ENCODE measurements at places on chromosomes 6 and 20.
A peak's percentile ranks its signal among the peaks of the same experiment; 100 is the strongest.

- DNase-seq = no peak
These were observed 42.3 kb downstream of the GPR63 start for GRCh38 chr6:96794980-96795379.

- no peak for DNase-seq
These were observed 80.0 kb downstream of the EPB41L2 start for GRCh38 chr6:130982941-130983456.

DNA sequence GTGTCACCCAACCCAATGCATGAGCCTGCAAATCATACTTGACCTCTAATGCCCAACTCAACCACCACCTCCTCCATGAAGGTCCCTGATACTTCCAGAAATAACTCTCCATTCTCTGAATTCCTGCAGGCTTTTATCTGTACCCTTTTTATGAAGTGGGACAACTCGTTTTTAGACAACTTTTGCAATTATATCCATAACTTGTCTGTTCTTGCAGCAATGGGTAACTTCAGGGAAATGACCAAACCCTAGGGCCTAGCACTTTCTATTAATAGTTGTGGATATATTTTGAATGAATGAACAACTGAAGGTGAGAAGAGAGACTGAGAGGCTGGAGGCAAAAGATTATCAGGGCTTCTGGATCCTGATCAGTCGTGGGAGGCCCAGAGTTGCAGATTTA lies 236.6 kb upstream of the MOCS1 start:
- no peak for DNase-seq

GRCh38 chr20:59933296-59933848 lies at the start of gene SYCP2:
TSS of gene SYCP2 (minus strand) at chr20:59933637. CDS start at chr20:59922413, 11,224 bp downstream.
- DNase-seq = peak; percentile 61

- DNase-seq = no peak
These were observed 189.4 kb downstream of the FNDC1 start for GRCh38 chr6:159358562-159358961.

DNA sequence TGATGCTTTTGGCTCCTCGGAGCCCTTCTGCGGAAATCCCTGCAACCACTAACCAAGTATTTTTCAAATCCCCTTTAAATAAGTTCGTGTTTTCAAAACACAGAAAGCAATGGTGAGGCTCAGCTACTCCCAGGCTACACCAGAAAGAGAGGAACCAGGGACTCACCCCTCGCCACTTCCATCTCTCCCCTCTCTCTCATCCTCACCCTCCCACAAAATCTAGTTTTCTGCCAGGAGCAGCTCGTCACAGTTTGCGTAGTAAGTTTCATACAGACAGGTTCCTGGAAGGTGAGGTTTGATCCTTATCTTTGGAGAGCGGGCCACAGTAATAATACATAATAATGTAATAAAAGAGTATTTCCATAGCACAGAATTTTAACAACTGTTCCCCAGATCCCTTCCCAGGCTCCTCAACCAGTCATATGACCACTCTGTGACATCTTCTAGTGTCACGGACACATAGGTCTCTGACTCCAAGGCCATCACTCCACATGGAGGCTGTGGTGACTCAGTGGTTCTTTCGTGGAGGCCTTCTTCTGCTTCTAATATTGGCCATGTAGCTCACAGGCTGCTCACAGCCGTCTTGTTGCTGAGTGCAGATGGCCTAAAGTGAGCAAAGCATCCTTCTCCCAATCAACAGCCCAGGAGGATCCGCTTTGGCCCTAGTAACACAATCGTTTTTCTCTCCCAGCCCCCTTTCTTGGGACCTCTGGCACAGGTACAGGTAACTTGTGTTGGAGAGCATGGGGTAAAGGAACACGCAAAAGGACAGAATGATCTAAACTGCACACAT lies 295.7 kb downstream of the CDC5L start:
- no peak for DNase-seq

DNA sequence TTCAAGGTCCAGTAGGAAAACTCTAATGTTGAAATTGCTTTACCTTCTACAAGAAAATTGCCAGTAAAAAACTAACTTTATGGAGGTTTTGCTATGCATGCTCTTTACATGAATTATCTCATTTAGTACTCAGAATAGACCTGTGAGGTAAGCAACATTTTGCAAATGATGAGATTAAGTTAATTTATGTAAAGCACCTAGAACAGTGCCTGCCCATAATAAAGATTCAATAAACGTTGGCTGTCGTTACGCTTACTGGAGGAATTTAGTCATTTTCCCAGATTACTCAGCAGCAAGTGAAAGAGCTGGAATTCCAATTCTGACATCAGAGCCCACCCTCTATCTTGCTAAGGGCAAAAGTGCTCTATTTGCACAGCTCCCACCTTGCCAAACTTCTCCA lies 69.4 kb upstream of the ARID1B start:
- no peak for DNase-seq

DNA sequence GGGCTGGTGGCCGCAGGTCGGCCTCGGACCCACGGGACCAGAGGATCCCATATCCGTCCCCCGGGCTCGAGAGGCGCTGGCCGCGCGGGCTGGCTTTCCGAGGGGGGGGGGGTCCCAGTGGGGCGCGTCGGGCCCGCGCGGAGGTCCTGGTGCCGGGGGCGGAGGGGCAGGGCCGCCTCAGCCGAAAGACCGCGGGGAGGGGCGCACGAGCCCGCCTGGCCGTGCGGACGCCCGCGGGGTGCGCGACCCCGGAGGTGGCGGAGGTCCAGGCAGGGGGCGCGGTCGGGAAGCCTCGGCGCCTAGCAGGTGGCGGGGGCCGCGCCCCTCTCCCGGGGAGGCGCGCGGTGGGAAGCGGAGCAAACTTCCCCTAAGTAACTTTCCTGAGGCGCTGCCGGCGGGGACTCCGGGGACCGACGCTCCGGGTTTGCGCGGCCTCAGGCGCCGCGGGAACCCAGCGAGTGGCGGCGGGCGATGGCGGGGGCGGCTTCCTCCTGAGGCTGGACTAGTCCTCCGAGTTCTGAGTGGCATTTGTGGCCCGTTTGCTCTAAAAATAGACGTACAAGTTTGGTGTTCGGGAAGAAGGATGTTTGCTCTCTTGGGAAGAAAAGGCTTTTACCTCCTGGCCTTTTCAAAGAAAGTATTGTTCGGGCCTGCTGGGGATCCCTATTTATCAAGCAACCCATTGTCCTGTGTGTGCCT lies 26.5 kb upstream of the BTBD3 start:
- DNase-seq = no peak

DNA sequence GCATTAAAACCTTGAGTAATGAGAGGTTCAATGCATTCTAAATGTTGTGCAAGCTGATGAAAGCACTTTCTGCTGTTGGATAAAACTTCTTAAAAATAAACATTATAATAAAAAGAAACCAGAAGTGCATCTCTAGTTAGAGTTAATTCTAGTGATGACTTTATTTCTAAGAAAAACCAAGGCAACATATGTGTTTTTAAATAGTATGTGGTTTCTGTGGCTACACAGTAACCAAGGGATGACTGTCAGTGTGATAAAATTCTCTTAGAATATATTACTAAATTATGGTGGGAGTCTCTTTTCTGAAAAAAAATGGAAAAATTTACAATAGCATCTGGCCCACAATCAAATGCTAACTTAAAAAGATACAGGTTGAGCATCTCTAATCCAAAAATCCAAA lies 117.0 kb downstream of the ME1 start:
- DNase-seq = no peak
